Effector memory CD8-positive, alpha-beta T cell (primary cell): ENCODE measurements at places on chromosomes 12 and 14.

- DNase-seq = no peak
These were observed 2.1 kb upstream of the GTSF1 start for GRCh38 chr12:54475537-54475936.

- peak; percentile 37 for DNase-seq
These were observed 49.9 kb downstream of the LRRC74A start for GRCh38 chr14:76876076-76876475.

GRCh38 chr14:34632411-34632978, 2.5 kb upstream of the SNX6 start:
- DNase-seq = no peak

DNA sequence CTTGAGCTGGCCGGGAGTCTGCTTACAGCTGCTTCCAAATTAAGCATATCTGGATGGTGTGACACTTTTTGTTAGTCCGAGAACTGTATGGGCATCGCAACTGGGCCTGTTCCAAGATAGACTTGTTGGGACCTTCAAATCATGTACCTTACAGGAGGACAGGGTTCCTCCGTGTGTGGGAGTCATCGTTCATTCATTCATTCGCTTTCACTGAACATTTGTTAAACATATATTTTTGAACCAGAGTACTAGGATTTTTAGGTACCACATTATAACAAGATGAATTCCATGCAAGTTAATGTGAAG, 387 bp upstream of the IPO8 start:
- DNase-seq = no peak

GRCh38 chr12:117279606-117280005, 81.8 kb downstream of the NOS1 start:
- DNase-seq = no peak
